ENCODE measurements at places on chromosomes 3 and 15.

DNA sequence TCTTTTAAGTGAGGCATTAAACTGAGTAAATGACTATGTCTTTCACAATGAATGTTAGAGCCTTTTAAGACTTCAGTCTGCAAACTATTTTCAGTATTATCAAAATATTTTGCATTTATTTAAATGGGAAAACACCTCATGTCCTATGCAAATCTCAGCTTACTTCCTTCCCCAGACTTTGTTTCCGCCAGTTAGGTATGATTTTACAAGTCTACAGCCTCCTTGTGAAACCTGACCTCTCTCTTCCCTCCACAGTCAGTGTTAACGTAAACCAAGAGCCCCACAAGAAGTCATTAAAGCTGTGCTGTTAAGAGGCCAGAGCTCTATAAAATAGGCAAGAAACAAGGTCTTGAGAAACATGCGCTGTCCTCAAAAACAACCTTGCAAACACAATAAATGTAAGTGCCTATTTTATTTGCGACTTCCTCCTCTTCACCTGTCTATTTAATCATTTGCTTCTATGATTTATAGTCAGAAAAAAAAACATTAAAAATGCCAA is 48.3 kb downstream of the PRTG start:
- DNase-seq, result no peak

DNA sequence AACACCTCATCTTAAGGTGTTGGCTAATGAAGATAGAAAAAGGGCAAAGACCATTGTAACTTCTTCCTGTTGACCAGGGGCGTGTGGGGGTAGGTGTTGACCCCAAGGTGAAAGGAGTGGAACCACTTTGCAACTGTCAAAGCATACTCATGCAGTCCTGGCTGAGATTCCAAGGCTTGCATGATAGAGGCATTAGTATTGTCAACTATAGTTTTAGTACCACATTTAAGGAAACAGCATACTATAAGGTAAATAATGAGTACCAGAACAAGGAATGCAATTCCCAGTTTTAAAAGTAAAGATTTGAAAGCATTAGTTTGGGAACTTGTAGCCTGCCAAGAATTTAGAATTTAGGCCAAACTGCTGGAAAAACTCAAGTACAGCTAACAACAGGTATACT is 27.8 kb upstream of the ADGRG7 start:
- DNase-seq, result no peak

DNA sequence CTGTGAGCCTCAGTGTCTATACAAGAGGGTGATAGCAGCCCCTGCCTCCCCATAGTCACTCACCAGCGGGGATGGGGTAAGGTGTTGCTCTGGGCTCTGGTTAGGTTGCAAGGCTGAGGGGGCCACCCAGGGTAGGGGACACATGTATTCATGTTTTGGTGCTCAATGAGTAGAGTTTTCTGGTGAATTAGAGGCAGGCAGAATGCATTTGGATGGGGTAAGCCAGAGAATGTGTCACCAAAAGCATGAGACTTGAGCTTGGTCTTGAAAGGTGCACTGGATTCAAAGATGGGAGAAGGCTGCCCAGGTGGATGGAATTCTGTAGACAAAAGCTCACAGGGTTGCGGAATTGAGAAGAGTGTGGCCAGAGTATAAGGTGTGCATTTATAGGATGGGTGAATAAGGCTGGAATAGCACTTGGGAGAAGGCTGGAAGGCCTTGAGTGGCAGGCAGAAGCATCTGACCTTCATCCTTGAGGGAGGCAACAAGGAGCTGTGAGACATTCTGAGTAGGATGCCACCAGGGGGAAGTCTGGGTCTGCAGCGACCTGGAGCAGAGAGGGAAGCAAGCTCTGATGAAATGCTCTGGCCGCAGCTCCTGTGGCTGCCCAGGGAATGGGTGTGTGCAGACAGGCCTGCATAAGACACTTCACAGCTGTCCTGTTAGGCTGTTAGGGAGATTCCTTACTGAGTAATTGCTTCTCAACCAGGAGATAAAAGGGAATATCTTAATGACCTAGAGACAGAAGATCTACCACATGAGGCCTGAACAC is 149.6 kb downstream of the CHDH start:
- peak; percentile 34 for DNase-seq

- DNase-seq, result no peak
Observed at GRCh38 chr3:136021803-136022202, 56.3 kb downstream of the PPP2R3A start.

- DNase-seq, result no peak
Observed at GRCh38 chr3:151558661-151559060, 97.8 kb upstream of the IGSF10 start.

- no peak for DNase-seq
Observed at GRCh38 chr3:136949146-136949545, 8.6 kb upstream of the IL20RB start.

- no peak for DNase-seq
Observed at GRCh38 chr3:118244761-118245160, 789.9 kb downstream of the IGSF11 start.

GRCh38 chr3:134249935-134250716 is 533 bp downstream of the RYK start:
- peak; percentile 77 for DNase-seq

GRCh38 chr3:189822726-189823125 is 191.5 kb downstream of the TP63 start:
- DNase-seq, result no peak

- no peak for DNase-seq
Observed at GRCh38 chr15:58631319-58631718, 118.2 kb downstream of the ADAM10 start.

DNA sequence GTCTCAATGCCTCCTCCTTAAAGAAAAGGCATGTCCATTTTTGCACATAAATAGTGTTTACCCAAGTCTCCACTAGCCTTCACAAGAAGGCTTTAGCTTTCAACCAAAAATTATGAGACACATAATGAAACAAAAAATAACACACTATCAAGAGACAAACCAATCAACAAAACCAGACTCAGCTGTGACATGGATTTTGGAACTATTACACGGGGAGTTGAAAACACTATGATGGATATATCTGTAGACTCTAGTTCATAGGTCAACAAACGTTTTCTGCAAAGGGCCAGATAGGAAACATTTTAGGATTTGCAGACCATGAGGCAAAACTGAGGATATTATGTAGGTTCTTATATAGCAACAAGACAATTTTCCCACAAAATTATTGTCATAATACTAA is 24.9 kb downstream of the MYL3 start:
- no peak for DNase-seq

- DNase-seq, result no peak
Observed at GRCh38 chr3:13494463-13495350, 14.6 kb downstream of the HDAC11 start.

GRCh38 chr3:125165189-125165947 is 47.2 kb downstream of the SLC12A8 start:
- DNase-seq, result peak; percentile 73

DNA sequence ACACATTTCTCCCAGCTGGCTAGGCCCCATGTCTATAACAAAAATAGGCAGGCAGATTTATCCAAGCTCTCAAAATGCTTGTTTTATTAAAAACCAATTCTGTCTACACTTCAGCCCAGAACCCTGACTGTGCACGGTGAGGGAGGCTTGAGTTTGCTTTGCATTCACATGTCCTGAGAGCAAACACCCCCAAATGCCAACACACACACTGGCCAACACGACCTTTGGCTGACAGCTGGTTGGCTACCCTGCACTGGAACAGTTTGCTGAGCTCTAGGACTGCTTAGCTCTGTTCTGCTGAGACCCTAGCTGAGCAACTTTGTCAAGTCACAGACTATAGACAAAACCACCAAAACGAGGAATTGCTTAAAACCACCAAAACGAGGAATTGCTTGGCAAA is 3.6 kb downstream of the STIMATE start:
- DNase-seq, result no peak

DNA sequence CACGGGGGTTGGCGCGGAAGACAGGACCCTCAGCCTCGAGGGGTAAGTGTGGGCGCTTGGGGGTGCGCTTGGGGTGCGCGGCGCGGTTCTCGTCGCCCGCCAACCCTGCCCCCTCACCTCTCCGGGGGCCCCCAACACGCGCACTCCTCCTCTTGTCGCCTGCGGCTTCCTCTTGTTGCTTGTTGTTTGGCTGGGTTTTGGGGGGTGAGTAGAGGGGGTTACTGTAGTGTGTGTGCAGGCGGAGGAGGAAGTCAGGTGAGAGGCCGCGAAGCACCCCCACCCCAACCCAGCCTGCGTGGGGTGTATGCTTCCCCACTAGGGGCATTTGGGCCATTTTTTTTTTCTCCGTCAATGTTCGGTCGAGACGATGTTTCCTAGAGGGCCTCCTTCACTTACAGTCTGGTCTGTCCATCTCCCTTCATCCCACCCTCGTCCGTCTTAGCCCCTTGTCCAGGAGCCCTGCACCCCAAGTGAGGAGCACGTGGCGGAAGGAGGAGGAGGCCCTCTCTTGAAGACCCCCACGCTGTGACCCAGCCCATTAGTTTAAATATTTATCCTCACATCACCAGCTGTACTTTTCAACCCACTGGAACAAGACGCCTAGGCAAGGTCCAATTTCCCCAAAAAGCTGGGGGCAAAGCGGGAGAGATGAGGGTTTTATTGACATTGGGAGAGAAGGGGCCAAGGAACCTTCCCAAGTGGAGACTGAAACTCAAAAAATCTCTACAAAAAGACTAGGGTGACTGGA is 20.4 kb upstream of the SATB1 start:
- DNase-seq, result no peak

GRCh38 chr15:47422881-47423665 is 294.2 kb upstream of the SEMA6D start:
- DNase-seq, result no peak

- no peak for DNase-seq
Observed at GRCh38 chr3:62277986-62278385, 95.4 kb downstream of the FEZF2 start.

- no peak for DNase-seq
Observed at GRCh38 chr3:39849992-39850715, 40.7 kb downstream of the MYRIP start.

GRCh38 chr15:52078876-52079700 is 33.5 kb downstream of the BCL2L10 start:
- DNase-seq, result peak; percentile 96
